Epithelial cell of esophagus (primary cell): ENCODE measurements at places on chromosomes 6 and 20.

DNA sequence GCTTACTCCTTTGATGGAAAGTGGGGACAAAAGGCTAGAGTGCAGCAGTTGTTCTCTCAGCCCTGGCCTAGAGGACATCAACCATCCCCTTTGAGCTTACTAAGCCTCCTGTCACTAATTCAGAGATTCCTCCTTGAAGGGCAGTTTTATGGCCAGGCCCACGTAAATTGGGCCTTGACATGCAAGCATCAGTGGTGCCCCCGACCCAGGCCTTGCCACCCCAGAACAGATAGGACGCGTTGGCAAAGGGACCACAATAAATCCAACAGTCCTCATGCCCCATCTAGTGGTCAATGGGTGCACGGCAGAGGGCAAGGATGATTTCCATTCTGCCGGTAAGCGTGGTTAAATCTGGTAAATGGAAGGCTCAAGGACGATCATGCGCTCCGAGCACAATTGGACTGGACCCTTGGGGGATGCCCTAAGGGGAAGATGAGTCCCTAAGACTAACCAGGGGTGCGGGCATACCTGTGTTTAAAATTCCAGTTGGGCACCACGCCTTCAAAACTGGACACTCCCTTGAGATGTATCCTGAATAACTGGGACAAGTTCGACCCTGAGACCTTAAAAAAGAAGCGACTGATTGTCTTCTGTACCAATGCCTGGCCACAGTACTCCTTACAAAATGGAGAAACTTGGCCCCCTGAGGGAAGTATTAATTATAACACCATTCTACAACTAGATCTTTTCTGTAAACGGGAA lies 32.6 kb downstream of the CEP85L start:
- peak; percentile 44 for DNase-seq

DNA sequence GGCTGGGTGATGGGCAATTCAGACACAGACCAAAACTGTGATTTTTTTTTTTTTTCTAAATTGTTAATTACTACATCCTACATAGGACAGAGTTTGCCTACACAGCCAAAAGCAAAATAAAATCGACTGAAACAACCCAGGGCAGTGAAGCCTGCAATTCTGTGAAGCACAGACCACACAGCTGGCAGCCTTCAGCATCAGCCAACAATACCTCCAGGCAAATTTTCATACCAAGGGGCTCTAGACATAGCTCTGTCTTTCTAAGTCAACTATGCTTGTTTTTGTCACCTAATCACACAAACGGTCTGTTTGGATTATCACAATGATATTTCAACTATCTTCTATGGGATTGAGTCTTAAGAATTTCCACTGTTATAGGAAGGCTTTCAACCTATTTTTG lies 17.6 kb downstream of the RMND1 start:
- no peak for DNase-seq

- DNase-seq, result no peak
These were observed 301.2 kb upstream of the SGK1 start for GRCh38 chr6:134619077-134619476.

- DNase-seq, result no peak
These were observed 33.7 kb upstream of the ELOVL5 start for GRCh38 chr6:53382421-53382820.

DNA sequence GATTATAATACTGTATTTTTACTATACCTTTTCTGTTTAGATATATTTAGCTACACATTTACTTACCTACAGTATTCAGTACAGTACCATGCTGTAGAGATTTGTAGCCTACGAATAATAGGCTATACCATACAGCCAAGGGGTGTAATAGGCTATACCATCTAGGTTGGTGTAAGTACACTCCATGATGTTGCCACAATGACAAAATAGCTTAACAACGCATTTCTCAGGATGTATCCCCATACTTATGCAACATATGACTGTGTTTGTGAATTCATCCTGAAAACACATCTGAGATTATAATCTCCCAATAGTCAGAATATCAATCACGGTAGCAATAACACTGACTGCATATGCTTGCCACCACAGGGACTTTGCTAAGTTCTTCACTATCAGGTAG lies 20.7 kb downstream of the B4GALT5 start:
- DNase-seq, result no peak

DNA sequence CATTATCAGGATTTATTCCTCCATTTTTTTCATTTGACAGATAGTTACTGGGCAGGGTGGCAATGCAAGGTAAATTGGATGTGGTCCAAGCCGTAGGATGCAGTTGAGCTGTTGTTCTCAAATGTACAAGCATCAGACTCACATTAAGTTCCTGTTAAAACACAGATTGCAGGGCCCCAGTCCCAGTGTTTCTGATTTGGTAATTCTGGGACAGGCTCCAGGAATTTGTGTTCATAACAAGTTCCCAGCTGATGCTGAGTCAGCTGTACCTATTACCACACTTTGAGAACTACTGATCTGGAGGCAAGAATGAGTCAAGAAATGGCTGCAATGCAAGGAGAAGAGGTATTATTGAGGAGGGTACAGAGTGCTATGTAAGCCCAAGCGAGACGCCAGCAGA lies 11.7 kb downstream of the TMEM244 start:
- peak; percentile 96 for DNase-seq

DNA sequence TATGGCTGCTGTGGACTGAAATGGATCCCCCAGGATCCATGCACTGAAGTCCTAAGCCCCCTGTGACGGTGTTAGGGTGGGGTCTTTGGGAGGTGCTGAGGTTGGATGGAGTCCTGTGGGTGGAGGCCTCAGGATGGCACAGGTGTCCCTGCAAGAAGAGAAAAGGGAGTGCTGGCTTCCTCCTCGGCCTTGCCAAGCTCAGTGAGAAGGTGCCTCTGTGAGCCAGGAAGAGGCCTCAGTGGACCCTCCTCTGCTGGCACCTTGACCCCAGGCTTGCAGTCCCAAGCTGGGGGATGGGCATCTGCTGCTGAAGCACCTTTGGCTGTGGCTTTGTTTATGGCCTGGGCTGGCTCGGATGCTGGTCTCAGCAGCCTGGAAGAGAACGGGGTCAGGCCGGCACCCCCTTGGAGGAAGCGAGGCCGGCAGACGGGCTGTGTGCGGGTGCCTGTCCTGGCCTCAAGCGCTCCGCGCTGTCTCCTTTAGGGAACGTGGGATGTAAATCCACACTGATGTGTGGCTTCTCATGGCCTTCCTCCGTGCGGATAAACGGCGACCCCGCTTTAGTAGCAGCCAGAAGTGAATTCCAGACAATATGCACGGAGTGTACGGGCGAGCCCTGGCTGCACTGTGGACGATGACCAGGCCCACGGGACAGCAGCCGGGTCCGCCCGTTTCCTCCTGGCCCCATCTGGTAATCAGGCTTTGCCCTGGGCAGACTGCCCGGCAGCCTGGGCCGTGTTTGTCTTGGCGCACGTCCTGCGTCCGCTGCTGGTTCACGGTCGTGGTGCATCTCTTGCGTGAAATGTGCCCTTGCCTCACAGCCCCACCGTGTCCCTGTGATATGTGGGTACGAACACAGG lies 182.6 kb downstream of the ERMARD start:
- DNase-seq, result no peak

DNA sequence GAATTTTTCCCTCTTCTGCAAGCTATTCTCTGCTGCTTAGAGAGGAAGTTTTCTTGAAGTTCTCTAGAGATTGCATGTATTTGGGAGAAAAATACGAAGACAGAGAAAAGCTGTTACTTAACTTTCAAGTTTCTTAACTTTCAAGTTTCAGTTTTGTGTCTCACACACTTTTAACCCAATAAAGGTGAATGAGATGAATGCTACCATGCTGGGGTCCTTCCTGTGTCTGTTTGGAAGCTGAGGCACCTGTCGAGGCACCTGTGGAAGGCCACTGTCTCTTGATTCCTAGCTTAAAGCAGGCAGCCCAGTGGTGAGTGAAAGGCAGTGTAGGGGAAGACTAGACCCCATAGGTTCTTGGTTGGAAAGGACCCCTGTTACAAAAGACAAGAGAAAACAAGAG lies 372.8 kb upstream of the JARID2 start:
- DNase-seq, result no peak

DNA sequence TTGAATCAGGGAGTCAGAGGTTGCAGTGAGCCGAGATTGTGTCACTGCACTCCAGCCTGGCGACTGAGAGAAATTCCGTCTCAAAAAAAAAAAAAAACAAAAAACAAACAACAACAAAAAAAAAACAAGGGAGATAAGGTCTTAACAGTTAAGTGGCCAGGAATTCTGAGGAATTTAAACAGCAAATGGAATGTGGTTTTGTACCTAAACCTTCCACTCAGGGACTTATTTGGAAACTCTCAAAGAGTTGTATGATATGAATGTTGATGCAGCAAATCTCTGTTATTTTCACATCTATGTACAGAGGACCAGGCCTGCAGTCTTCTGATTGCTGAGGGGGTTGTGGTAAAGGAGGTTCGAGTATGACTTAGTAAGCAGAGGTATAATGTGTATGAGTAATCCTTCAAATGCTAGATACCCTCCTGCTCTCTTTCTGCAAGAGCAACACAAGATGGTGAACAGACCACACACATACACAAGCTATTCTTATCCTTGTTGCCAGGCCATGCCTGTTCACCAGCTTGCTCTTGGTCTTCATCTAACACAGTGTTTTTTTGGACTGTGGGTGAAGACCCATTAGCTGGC lies 174.9 kb upstream of the SCGN start:
- peak; percentile 41 for DNase-seq

DNA sequence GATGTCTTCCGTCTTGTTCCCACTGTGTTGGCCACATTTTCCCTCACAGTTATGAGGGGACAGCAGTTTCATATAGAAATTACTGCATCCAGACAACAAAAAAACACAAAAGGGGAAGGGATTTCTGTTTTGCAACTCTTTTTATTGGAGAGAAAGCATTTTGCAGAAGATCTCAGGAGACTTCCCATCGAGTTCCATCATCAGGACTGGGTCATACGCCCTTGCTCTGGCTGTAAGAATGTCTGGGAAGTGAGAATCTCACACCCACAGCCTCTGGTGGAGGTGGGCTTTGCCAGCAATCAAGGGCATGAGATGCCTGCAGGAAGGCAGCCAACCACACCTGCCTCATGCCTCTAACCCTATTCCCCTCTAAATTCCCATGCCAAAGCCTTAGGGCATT lies 5.8 kb upstream of the IGF2R start:
- DNase-seq, result no peak

GRCh38 chr6:28737750-28738395 lies 185.9 kb downstream of the TRIM27 start:
- peak; percentile 65 for DNase-seq

DNA sequence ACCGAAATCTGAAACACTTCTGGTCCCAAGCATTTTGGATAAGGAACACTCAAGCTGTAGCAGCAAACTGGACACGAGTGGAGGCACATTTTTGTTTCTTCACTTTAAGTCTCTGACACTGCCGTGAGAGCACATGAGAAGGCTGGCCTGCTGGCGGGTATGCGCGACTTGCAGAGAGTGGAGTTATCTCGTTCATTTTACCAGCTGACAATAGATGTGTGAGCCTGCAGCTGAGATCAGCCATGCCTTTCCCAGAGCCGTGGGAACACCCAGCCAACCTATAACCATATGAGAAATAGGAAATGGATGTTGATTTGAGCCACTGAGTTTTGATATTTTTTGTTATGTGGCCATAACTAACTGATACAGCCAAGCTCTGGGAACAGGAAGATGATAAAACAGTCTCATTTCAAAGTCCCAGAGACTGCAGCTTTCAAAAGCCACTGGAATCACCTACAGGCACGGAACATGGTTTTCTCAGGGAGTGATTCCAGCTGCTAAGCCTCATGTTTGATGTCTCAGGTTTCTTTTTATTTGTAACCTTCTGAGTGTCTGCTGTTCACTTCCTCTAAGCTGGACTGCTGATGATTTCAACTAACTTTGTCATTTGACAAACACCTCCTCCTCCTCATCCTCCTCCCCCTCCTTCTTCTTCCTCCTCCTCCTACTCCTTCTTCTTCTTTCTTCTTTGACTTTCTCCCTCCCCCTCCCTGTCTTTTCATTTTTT lies 28.6 kb upstream of the LAMP5 start:
- DNase-seq, result no peak

GRCh38 chr6:153162172-153162571 lies 31.1 kb upstream of the RGS17 start:
- peak; percentile 61 for DNase-seq

GRCh38 chr6:6926856-6927255 lies 180.9 kb upstream of the RREB1 start:
- DNase-seq, result no peak

DNA sequence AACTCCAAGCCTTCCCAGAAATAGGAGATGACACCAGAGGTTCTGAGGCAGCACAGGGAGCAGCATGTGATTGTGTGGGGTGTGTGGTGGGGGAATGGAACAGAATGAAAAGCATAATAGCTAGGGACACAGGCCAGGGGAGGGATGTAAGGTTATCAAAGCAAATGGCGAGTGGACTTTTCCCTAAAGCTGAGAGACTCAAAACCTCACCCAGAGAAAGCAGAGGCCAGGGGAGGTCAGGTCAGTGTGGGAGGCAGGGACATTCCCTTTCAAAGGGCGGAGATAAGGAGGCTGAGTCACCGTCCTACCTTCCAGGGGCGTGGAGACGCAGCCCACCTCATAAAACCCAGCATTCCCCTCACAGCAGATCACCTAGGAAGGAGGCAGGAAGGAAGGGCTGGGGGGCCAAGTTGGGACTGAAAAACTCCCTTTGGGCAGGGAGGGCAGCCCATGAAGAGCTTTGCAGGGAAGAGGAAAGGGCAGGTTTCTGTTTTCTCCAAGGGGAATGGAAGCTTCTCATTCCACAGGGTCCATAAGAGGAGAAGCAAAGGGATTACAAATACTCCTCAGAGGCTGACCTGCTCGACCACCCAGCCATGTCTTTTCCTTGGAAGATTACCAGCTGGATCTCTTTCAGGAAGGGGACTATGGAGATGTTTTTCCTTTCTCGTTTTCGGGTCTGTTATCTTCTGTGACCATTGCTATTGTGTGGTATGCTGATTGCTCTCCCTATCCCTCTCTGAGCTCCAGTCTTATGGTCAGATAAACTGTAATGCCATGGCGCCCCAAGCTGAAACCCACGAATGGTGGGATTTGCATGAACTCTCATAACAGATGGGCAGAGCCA lies 9.6 kb upstream of the LY6G5C start:
- no peak for DNase-seq

- DNase-seq, result peak; percentile 81
These were observed 207.1 kb upstream of the RREB1 start for GRCh38 chr6:6900569-6901204.

GRCh38 chr6:30687659-30688431 lies 1.4 kb upstream of the PPP1R18 start:
- DNase-seq, result peak; percentile 36

DNA sequence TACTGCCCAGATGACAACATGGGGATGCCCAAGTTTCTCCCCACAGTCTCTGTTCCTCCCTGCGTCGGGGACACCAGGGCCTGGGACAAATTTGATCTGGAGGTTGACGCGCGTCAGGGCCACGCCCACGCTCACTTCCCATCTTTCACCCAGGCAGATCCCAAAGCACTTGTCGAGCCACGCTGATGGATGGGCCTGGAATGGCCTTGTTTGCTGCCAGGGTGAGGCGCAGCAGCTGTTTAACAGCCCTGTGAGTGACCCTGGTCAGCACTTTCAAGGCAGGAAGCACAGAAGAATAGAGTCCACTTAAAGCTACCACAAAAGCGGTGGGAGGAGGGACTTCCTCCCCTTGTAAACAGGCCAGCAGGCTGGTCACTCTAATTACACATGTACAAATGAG lies 324.7 kb upstream of the JARID2 start:
- DNase-seq, result no peak
